ENCODE measurements at places on chromosomes 4 and X. TPM values are rescaled to one million over a fixed set of nuclear protein-coding genes. Genes with fewer than 3 reads are reported as not detected.

P2RY4 gene
- total RNA-seq = 1.3 TPM

ARHGAP24 gene
- total RNA-seq = 13.9 TPM

CDX4 gene
- not detected for total RNA-seq

NEK1 gene
- 11.0 TPM for total RNA-seq

SYP gene
- total RNA-seq = 0.53 TPM

ABLIM2 gene
- total RNA-seq = 30.8 TPM

TENM3 gene
- total RNA-seq = 2.8 TPM

GRIA3 gene
- total RNA-seq = 2.8 TPM

HSFX4 gene
- total RNA-seq = not detected

FAM53A gene
- not detected for total RNA-seq

HGFAC gene
- 2.2 TPM for total RNA-seq

MAGEE2 gene
- not detected for total RNA-seq

BEX4 gene
- 11.0 TPM for total RNA-seq

SLC25A43 gene
- total RNA-seq = 26.6 TPM

XAGE2 gene
- not detected for total RNA-seq

UNC5C gene
- 13.3 TPM for total RNA-seq

P2RY10 gene
- not detected for total RNA-seq

PHEX gene
- total RNA-seq = 0.96 TPM

MAGEE1 gene
- 4.5 TPM for total RNA-seq

PRKG2 gene
- total RNA-seq = not detected

OTC gene
- 0.32 TPM for total RNA-seq

KLHL34 gene
- not detected for total RNA-seq

TMSB15C gene
- 0.11 TPM for total RNA-seq

SERPINA7 gene
- 0.75 TPM for total RNA-seq

MAOA gene
- 93.6 TPM for total RNA-seq

CPZ gene
- total RNA-seq = 3.5 TPM

SLC10A6 gene
- total RNA-seq = 23.5 TPM

GPR119 gene
- total RNA-seq = not detected

ZMAT1 gene
- 0.96 TPM for total RNA-seq

DKK2 gene
- total RNA-seq = 10.3 TPM

CTBP1 gene
- total RNA-seq = 273 TPM

PDLIM3 gene
- 445 TPM for total RNA-seq

CEP44 gene
- total RNA-seq = 5.7 TPM

UGT2B7 gene
- not detected for total RNA-seq

TEX13B gene
- total RNA-seq = not detected

FOXR2 gene
- total RNA-seq = not detected

ZXDA gene
- total RNA-seq = 6.4 TPM

GRIA2 gene
- 3.0 TPM for total RNA-seq

TEC gene
- 4.5 TPM for total RNA-seq

MSANTD1 gene
- total RNA-seq = not detected

TMPRSS11D gene
- total RNA-seq = not detected

F11 gene
- total RNA-seq = not detected

AFF2 gene
- 2.3 TPM for total RNA-seq

CT47B1 gene
- not detected for total RNA-seq

NCAPG gene
- not detected for total RNA-seq

UGT2A3 gene
- not detected for total RNA-seq

NONO gene
- total RNA-seq = 178 TPM

FAM114A1 gene
- 45.7 TPM for total RNA-seq

NDST4 gene
- not detected for total RNA-seq

SLC49A3 gene
- 17.7 TPM for total RNA-seq

GPAT3 gene
- total RNA-seq = 1.5 TPM

SSX3 gene
- total RNA-seq = not detected

USP26 gene
- not detected for total RNA-seq

Data from ascending aorta (tissue), 2 donors.